NCI-H460 (cell line): ENCODE measurements at places on chromosomes 6 and 20.

DNA sequence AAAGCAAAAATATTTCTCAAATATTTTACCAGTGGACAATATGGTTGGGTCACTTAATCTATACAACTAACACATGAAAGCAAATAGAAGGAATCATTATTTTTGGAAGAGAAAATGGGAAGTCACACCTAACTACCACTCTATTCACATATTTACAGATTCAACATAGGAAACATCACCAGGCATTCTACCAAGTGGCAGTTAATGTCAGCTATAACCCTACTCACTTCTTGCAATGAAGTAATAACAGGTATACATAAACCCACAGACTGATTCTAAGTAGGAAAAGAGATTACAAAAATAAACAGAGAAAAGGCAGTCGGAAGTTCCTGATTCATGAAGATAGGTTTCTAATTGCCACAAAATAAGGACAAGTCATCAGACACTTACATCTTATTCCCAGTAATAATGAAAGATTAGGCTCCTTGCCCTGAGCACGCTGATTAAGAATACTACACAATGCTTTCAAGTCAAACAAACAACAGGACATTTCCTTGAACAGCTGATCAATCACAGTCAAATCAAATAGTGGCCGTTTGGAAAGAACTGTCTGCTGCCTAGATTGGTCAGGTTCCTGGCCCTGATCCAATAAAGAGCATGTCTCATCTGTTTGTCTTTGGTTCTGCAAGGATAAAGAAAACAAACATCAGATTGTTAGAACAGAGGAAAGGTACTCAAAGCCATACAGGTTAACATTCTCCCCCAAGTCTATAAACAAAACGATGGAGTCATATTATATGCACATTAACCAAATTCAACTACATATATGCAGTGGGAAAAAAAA is 79.2 kb upstream of the PLN start:
- peak; percentile 14 for DNase-seq

GRCh38 chr6:16277101-16277981 is 39.0 kb downstream of the GMPR start:
- DNase-seq, result peak; percentile 75

DNA sequence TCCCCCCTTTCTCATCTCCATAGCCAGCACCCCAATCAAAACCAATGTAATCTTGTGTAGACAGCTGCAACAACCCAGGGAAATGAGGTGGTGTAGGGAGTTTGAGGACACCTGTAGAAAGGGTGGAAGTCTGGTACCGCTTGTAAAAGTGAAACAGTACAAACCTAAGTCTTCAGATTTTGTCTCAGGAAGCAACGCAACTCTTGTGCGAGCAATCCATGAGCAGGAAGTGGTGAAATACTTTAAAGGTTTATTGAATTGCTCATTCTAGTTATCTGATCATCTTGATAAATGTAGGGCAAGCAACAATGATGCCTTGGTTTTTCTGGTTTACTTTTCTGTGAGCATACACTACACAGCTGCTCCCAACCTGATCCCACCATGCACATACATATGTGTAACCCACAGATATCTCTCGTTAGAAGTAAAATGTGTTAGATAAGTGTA is 71.1 kb upstream of the THEMIS start:
- DNase-seq, result no peak

GRCh38 chr6:18207949-18208348 is 52.7 kb downstream of the KDM1B start:
- no peak for DNase-seq

DNA sequence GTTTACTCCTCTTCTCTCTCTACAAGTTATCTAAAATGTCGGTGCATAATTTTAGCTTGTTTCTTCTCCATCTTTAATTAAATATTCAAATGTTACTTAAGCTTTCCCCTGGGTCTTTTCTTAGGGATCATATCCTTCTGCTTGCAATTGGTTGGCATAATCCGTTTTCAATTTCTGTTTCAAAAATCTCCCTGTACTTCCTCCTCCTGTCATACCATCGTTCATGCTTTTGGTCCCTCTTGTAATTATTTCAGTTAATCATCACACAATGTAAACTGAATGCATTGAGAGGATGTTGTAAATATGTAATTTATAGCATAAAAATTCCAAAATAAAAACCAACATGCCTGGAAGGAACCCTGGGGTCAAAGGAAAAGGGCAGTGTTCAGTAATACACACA is 189.2 kb upstream of the RAB32 start:
- DNase-seq, result no peak

GRCh38 chr20:59071216-59071615 is 28.6 kb upstream of the PRELID3B start:
- DNase-seq, result no peak

DNA sequence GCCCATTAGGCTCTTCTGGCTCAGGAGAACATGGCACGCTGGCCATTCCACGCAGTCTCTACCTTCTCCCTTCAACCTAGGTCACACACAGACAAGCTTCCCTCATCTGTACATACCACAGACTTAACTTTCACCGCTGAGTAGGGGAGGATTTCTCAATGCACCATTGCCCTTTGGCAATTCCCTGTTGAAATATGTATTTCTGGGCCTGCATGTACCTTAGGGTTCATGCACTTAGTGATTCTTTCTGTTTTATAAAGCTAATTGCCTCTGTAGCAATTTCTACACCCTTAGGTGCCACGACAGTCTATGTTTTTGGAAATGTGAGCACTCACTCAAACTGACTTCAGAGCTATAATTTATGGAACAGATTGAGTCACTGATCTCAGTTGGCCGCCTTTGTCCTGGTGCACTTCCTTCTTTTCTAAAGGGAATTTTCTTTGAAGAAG is 253.8 kb upstream of the PRDM1 start:
- DNase-seq, result no peak

GRCh38 chr6:166395778-166396177 is 13.0 kb upstream of the MPC1 start:
- DNase-seq, result no peak

- DNase-seq, result no peak
These were observed at the start of gene ITPA for GRCh38 chr20:3209257-3209945. Gene ITPA, plus strand, starts transcription at chr20:3209498. Its CDS starts 54 bp downstream, at chr20:3209552.

DNA sequence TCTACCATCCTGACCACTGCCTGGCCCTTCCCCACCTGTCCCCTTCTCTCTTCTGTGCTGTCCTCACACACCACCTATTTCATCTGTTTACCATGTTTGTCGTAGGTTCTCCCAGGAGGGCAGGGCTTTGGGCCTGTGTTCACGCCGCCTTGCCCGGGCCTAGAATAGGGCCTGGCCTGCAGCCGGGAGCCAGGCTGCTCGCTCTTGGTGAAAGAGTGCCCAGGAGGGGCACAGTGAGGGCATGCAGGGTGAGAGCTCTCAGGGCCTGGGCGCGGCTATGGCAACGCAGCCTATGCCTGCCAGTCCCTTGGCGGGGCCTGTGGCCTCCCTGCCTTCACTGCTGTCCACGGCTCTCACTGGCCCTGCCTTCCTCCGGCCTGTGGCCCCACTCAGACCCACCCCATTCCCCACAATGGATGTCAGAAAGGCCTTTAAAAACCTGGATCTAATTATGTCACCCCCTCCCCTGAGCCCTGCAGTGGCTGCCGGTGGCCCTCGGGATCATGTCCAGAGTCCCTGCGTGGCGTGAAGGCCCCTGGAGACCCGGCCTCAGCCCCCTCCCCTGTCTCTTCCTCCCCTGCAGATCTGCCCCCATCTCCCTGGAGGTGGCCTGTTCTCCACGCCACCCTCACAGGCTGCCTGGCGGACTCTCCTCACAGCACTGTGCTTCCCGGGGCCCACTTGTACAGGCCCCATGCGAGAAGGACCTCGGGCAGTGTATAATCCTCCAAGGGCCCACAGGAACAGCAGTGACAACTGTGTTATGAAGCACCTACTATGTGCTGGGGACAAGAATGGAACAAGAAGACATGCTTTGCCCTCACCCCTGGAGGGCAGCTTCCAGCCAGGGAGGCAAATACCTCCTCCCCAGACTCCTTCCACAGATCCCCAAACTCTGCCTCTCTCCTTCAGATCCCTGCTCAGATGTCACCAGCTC is 22.9 kb upstream of the NOL4L start:
- no peak for DNase-seq

DNA sequence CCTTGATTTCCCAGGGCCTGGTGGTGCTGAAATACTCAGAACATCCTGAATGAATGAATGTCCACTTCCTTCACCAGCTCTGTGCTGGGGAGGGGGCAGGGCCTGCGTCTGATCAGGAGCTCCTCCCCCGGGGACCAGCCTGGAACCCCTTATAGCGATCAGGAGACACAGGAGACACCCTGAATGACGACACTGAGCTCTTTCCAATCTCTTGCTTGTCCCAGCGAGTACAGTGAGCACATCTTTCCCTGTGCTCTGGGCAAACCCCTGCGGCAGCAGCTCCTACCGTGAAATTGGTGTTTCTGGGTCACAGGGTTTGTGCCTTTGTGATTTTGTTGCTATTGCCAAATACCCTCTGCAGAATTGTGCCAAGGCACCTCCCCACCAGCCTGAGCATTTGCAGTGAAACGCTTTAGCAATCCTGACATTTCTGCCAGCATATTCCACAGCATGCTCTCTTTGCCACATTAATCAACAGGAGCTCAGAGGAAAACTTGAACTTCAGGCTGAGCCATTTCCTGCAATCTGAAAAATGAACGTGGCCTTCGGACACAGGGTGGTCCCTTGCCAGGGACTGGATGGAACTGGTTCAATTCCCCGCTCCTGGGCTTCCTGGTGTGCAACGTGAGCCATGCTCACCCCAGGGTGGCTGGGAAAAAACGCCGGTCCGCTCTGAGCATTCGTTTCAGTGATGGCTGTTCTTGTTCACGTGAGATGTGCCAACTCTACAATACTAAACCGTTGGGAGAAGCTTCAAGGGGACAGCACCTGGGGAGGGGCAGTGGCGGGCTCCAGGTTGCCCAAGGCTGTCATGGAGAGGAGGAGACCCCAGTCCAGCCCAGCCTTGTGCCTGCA is 23.1 kb upstream of the MRGBP start:
- DNase-seq, result no peak

GRCh38 chr6:158808941-158809678 is 10.1 kb downstream of the EZR start:
- DNase-seq, result no peak

DNA sequence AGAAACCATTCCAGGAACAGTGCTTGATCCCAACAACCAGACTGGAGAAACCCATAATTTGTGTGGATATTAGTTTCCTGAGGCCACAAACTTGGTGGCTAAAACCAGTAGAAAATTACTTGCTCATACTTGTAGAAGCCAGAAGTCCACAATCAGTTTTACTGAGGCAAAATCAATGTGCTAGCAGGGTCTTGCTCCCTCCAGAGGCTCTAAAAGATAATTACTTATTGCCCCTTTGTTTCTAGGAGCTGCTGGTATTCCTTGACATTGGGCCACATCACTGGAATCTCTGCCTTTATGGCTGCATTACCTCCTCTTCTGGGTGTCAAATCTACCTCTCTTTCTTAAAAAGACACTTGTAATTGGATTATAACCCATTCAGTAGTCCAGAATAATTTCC is 142.2 kb upstream of the SAMD5 start:
- DNase-seq, result no peak

- no peak for DNase-seq
These were observed 527.0 kb downstream of the CDH26 start for GRCh38 chr20:60485012-60485760.

- no peak for DNase-seq
These were observed 896.6 kb upstream of the MANEA start for GRCh38 chr6:94680669-94681212.

DNA sequence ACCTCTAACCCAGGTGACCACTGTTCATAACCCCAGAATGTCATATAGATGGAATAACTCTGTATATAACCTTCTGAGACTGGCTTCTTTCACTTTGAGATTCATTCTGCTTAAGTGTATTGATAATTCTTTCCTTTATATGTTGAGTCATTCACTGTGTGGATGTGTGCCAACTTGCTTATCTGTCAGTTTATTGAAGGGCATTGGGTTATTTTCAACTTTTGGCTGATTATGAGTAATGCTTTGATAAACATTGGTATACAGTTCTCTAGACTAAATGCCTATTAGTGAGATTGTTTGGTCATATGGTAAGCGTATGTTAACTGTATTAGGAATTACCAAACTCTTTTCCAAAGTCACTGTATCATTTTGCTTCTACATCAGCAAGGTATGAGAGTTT is 453.4 kb upstream of the SPTLC3 start:
- no peak for DNase-seq

DNA sequence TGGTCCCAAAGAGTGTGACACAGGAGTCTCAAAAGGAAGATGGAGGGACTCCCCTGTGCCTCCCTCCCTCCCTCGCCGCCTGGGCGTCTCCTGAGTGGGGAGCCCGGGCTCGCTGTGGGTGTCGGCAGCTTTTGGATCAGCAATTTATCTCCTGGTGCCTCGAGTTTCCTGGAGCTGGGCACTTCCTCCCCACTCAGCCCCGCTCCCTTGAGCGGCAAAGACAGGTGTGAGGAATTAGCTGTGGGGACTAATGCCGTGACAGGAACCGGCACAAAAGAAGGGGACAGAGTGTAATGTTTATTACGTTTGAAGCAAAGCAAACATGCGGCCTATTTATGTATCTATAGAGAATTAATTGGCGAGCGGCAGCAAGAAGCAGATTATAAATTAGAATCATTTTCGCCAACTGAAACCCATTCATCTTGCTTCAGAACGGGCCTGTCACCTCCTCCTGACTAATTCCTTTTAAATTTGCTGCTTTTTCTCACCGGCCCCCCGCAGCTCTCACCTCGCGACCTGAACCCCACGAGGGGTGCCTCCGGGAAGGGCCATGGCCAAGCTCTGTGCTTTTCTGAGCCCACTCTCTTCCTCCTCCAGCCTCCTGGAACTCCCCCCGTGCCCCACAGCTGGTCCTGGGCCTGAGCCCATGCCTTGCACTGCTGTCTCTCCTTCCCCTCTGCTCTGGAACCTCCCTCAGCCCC is 8.8 kb upstream of the CDH22 start:
- DNase-seq, result no peak

DNA sequence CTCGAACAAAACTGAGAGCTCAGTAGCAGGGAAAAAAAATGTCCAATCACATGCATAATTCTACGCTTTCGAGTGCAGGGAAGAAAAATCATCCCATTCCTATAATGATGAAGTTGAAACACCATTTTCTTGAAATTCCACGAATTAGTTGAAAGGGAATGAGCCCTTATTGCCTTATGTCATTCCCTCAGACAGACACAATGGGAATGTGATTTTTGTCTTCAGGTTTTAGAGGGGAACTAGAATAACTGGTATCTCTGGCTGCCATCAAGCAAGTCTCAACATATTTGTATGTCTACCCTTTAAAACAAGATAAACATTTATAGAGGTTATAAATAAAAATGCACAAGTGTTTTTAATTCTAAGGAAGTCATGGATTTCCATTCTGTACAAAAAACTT is 87.9 kb downstream of the KIF13A start:
- no peak for DNase-seq

- DNase-seq, result no peak
These were observed 22.6 kb upstream of the HLA-A start for GRCh38 chr6:29919506-29920445.
